ENCODE measurements at places on chromosomes 12 and 14.

GRCh38 chr12:123395236-123395635, 11.3 kb downstream of the KMT5A start:
- H3K4me1 ChIP-seq: peaks cover 9% of the 10 kb centered on the region
- no peak overlapping the region for H3K27ac ChIP-seq
- peaks cover 37% of the 10 kb centered on the region for H3K36me3 ChIP-seq
- peaks cover 10% of the 10 kb centered on the region for H3K27me3 ChIP-seq

DNA sequence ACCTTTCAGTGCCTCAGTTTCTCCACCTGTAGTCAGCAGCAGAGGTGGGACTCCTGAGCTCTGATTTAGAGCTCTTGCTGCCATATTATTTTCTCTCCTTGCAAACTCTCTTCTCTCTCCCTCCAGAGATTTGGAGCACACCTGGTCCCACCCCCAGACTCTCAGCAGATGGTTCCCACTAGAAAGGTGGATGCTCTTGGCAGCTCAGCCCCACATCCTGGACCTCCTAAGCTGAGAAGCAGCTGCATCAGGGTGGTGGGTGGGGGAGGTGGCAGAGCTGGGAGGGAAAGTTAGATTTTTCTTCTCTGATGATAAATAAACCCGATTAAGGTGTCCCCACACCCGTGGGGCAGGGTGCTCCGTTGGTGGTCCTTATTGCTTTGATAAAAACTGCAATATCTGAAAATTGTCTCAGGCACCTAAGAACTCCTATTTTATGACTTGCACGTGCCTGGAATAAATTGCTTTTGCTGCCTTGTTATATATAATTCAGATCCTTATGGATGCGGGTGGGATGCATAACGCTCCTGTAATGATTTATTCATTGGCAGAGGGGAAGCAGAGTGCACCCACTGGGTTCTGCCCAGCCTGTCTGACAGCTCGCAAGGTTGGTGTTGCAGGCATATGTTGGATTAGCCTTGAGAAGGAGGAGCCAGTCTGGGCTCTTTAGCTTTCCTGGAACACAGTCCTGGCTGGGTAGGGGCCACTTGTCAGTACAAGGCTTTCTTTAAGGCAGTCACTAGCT, 214.2 kb downstream of the SUDS3 start:
- no peak overlapping the region for H3K27ac ChIP-seq
- DNase-seq: no peak
- no peak overlapping the region for H3K4me3 ChIP-seq
- peaks cover 5% of the 10 kb centered on the region for H3K27me3 ChIP-seq
- no peaks in the 10 kb centered on the region for H3K4me1 ChIP-seq

GRCh38 chr12:122610911-122611310, 83.9 kb downstream of the KNTC1 start:
- H3K4me1 ChIP-seq: no peaks in the 10 kb centered on the region
- no peaks in the 10 kb centered on the region for H3K27me3 ChIP-seq
- no peak for DNase-seq
- H3K36me3 ChIP-seq: peaks cover 14% of the 10 kb centered on the region
- H3K4me3 ChIP-seq: no peak overlapping the region

GRCh38 chr12:1839956-1840951, 19.9 kb downstream of the LRTM2 start:
- H3K36me3 ChIP-seq: no peaks in the 10 kb centered on the region
- H3K4me3 ChIP-seq: no peak overlapping the region
- H3K27me3 ChIP-seq: peaks cover 5% of the 10 kb centered on the region

GRCh38 chr14:75519826-75520728, 2.2 kb upstream of the BATF start:
- no peak overlapping the region for H3K4me3 ChIP-seq
- no peaks in the 10 kb centered on the region for H3K36me3 ChIP-seq
- DNase-seq: no peak

- no peaks in the 10 kb centered on the region for H3K4me1 ChIP-seq
- peaks cover 2% of the 10 kb centered on the region for H3K27me3 ChIP-seq
- peaks cover 6% of the 10 kb centered on the region for H3K36me3 ChIP-seq
- H3K27ac ChIP-seq: no peak overlapping the region
Observed at GRCh38 chr12:129811963-129812362, 91.9 kb downstream of the TMEM132D start.

DNA sequence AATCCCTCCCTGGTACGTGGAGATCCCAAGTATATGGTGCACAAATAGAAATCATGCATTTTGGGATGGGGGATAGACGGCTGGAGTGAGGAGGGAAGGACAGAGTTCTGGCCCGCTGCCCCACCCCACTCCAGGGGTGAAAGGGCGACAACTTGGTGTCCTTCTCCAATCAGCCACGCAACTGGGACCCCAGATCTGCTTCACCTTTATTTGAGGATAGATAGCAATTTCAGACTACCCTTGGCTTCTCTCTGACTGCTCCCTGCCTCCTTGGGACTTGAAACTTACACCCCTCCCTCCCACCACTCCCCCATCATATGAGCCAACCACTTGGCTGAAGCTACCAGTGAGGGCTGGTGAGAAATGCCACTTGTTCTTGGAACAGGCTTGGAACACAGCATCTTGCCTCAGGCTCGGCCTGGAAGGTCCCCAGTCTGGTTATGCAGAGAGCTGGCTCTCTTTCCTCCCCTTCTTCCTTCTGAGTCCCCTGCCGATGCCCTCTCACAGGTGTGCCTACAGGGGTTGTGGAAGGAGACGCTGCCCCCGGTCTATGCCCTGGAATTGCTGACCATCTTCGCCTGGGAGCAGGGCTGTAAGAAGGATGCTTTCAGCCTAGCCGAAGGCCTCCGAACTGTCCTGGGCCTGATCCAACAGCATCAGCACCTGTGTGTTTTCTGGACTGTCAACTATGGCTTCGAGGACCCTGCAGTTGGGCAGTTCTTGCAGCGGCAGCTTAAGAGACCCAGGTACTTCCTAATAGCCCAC, 8.1 kb downstream of the OAS3 start:
- H3K27ac ChIP-seq: no peak overlapping the region
- H3K4me1 ChIP-seq: no peaks in the 10 kb centered on the region
- no peaks in the 10 kb centered on the region for H3K36me3 ChIP-seq
- no peak for DNase-seq
- no peak overlapping the region for H3K4me3 ChIP-seq

All from endothelial cell (in vitro differentiated cells).